CMK (cell line): ENCODE measurements at places on chromosomes 7 and 10.

- DNase-seq = no peak
Observed at GRCh38 chr7:2800931-2801688, 43.0 kb downstream of the GNA12 start.

DNA sequence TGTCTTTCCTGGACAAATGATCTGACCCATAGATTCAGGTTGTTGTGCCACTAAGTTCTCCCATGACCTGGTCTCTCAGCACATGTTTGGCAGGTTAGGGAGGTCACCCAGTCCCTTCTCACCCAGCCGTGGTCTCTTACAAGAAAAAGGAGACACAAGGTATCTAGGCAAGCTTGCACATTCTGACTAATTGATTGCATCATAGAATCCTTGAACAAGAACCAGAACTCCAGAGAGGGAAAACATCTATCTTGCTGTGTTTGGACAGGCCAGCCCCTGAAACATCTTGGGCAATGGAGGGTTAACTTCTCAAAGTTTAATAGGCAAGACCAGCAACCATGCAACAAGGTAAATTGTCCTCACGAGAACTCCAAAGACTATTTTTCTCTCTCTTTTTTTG, 8.5 kb upstream of the HK1 start:
- no peak for DNase-seq

DNA sequence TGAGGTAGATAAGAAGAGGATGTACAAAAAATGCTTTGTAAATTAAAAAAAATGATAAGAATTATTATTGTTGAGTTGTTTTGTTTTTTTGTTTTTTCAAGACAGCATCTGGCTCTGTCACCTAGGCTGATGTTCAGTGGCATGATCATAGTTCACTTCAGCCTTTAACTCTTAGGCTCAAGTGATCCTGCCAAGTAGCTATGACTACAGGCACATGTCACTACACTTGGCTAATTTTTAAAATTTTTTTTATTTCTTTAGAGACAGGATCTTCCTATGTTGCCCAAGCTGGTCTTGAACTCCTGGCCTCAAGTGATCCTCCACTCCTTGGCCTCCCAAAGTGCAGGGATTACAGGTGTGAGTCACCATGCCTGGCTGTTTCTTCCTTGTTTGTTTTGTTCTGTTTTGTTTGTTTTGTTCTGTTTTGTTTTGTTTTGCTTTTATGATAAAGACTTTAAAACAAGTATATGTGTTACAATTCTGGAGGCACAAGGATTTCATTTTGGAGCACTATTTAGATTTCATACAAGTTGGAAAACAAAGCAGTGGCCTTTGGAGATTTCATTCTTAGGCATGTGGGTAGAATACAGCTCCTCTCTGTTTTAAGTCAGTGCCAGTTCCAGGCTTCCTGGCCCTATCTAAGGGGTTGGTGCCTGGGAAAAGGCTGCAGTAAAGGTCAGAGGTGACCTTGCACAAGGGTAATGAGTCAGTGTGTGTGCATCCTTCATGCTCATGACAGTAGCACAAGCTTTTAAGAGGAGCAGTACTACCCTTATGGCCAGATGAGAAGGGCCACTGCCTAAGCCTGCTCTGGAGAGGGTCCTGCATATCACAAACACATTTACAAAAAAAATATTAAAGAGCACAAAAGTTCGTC, 17.9 kb downstream of the FGFBP3 start:
- DNase-seq = no peak

GRCh38 chr10:78890506-78890905, 178.3 kb upstream of the ZMIZ1 start:
- DNase-seq = no peak
